ENCODE measurements at places on chromosomes 16 and 17. TPM values are rescaled to one million over a fixed set of nuclear protein-coding genes. Genes with fewer than 3 reads are reported as not detected.

Gene DHX58
- 6.7 TPM for total RNA-seq

- no peaks in the 10 kb centered on the region for H3K27me3 ChIP-seq
- H3K4me3 ChIP-seq, result no peak overlapping the region
- no peaks in the 10 kb centered on the region for H3K4me1 ChIP-seq
- no peak overlapping the region for H3K27ac ChIP-seq
- no peak for DNase-seq
These were observed 38.3 kb upstream of the HSBP1 start for GRCh38 chr16:83769397-83770008.

Gene ZG16
- 0.07 TPM for total RNA-seq

GRCh38 chr17:33371377-33371776 lies 78.3 kb upstream of the ASIC2 start:
- H3K27ac ChIP-seq, result no peak overlapping the region
- H3K4me1 ChIP-seq, result peaks cover 36% of the 10 kb centered on the region
- H3K4me3 ChIP-seq, result no peak overlapping the region
- no peak for DNase-seq
- no peaks in the 10 kb centered on the region for H3K36me3 ChIP-seq
- no peaks in the 10 kb centered on the region for H3K27me3 ChIP-seq

DNA sequence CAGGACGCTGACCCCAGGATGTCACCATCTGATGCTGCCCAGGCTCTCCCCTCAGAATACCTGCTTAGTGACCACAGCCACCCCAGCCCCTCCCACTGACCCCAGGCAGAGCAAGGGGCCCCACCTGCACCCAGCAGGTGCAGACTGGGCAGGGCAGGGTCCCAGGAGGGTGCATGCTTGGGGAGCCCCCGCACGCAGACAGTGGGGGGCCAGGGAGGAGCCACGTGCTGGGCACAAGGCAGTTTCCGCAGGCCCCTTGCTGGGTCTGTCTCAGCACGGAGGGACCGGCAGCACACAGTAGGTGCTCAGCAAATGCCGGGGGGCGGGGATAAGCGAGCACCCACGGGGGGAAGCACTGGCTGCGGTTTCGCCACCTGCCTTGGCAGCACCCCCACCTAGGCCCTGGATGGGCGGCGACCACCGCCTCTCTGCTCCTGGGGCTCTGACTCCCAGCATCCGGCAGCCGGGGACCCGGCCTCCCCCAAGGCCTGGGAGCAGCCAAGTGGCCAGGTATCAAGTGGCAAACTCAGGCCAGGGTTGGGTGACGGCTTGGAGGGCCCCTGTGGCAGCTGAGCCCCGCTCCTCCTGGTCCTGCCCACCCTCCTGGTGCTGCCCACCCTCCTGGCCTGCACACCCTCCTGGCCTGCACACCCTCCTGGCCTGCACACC lies 18.7 kb upstream of the SSTR5 start:
- DNase-seq, result no peak
- peaks cover 9% of the 10 kb centered on the region for H3K4me1 ChIP-seq
- H3K27me3 ChIP-seq, result peaks cover 20% of the 10 kb centered on the region
- H3K27ac ChIP-seq, result no peak overlapping the region
- H3K4me3 ChIP-seq, result no peak overlapping the region
- H3K36me3 ChIP-seq, result no peaks in the 10 kb centered on the region

DNA sequence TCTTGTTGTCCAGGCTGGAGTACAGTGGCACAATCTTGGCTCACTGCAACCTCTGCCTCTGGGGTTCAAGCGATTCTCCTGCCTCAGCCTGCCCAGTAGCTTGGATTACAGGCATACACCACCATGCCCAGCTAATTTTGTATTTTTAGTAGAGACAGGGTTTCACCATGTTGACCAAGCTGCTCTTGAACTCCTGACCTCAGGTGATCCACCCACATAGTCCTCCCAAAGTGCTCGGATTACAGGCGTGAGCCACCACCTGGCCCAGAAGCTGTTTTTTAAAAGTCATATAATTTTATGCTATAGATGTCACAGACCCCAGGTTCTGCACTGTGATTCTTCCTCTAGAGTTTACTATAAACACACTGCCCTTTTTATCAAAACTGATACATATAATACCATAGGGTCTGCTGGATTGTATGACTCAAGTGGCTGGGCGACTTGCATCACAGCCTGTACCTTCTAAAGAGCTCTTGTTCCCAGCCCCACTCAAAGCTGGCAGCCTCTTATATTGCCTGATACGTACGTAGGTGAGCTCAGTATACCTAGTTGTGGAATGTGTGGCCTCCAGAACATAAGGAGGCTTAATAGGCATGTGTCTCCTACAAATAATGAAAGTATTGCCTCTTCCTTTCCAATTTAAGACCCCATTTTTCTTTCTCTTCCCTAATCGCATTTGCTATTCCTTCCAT lies 295.8 kb downstream of the ZFHX3 start:
- no peaks in the 10 kb centered on the region for H3K4me1 ChIP-seq
- H3K27ac ChIP-seq, result no peak overlapping the region
- no peak overlapping the region for H3K4me3 ChIP-seq
- no peak for DNase-seq

- H3K27me3 ChIP-seq, result no peaks in the 10 kb centered on the region
- H3K27ac ChIP-seq, result no peak overlapping the region
- no peaks in the 10 kb centered on the region for H3K4me1 ChIP-seq
- DNase-seq, result no peak
- no peaks in the 10 kb centered on the region for H3K36me3 ChIP-seq
- H3K4me3 ChIP-seq, result no peak overlapping the region
These were observed 9.8 kb downstream of the SLC12A3 start for GRCh38 chr16:56874800-56875199.

- DNase-seq, result no peak
- H3K4me1 ChIP-seq, result peaks cover 5% of the 10 kb centered on the region
- H3K36me3 ChIP-seq, result no peaks in the 10 kb centered on the region
- H3K27ac ChIP-seq, result no peak overlapping the region
These were observed 78.3 kb downstream of the KCNJ12 start for GRCh38 chr17:21454441-21454840.

Gene FOXN1
- total RNA-seq, result not detected

Measured in HepG2 (cell line).